ENCODE measurements at places on chromosomes 5 and 9.

DNA sequence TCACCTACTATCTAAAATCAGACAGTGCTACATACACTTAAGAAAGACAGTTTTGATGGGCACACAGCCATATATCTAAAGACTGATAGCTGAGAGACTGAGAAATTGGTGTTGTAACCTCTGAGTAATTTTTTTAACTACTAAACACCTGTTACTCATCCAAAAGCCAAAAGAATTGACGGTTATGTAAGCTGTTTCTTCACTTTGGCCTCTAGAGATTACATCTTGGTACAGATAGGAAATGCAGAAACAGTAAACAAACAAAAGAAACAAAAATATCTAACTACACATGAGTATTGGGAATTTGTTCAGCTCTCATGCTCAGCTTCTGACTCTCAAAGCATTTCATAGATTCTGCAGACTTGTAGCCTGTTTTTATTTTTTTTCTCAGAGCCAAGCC, 152.1 kb upstream of the GAS1 start:
- DNase-seq: no peak

GRCh38 chr5:11892832-11893231, 11.4 kb downstream of the CTNND2 start:
- no peak for DNase-seq

- DNase-seq: no peak
Measured at GRCh38 chr5:118558871-118559270, 429.5 kb downstream of the DTWD2 start.

GRCh38 chr5:96718635-96719077, 56.5 kb downstream of the CAST start:
- DNase-seq: no peak

GRCh38 chr9:137299203-137299565, 2.9 kb downstream of the NRARP start:
- DNase-seq: no peak

- DNase-seq: no peak
Measured at GRCh38 chr5:93805616-93806379, 64.4 kb upstream of the POU5F2 start.

DNA sequence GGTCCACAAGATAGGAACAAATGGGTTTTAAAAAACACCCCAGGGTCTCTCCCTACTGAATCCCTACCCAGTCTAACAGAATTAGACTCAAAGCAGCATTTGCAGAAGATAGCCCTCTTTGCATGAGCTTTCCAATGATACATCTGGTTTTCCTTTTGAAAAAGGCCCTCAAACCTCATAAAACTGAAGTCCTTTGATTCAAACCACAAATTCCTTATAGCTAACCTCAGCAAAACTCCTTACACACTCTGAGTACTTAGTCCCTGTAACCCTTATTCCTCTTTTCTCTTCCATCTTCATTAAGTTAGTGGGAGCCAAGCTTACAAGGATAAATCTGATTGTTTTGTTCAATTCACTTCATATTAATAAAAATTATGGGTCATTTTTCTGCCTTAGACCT, 90.5 kb upstream of the TNC start:
- no peak for DNase-seq

DNA sequence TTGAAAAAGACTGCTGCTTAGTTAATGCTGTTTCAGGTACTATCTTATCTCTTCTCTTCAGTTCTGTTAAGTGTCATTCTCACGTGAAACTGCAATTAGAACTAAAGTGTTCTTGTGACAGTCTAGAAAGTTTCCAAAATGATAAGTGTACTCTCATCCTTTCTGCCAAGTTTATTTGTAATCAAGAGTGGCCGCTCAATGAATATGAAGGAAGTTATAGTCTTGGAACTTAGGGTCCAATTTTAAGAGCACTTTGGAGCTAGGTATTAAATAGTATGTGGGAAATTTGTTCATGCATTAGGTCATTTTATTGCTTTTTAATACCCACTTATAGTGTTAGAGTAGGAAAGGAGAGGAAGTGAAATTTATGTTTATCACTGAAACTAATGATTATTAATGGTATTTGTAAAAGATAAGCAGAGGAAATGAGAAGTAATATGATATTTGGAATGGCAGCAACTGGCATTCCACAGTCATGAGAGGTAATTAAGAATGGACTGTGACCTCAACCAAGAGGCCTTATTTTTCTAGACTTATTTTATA, 20.4 kb downstream of the XRCC4 start:
- no peak for DNase-seq

GRCh38 chr9:98707166-98708102, 1.3 kb downstream of the GABBR2 start:
- DNase-seq: peak; percentile 82

- DNase-seq: no peak
Measured at GRCh38 chr5:128462330-128462729, 75.7 kb downstream of the FBN2 start.

- DNase-seq: no peak
Measured at GRCh38 chr9:121568343-121569265, 69.0 kb upstream of the GGTA1 start.

GRCh38 chr5:55903121-55903701, 52.1 kb downstream of the IL31RA start:
- no peak for DNase-seq

GRCh38 chr9:113481176-113481787, 17.8 kb downstream of the RGS3 start:
- peak; percentile 82 for DNase-seq

DNA sequence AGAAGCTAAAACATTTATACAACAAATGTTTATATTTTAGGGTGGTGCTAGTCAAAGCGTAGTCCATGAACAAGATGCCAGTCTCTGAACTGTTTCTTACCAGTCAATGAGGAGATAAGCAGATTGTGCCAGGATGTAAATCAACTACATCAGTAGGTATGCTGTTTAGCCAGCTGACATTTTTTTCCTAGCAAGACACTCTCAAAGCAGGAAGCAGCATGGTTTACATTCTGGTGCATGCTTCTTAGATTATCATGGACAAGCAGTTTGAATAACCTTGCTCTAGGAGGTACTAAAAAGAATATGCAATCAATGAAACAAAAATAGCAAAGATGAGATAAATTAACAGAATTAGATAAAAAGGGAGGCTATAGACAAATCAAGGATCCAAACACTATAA, 17.0 kb downstream of the TICAM2 start:
- no peak for DNase-seq

GRCh38 chr5:61563401-61563800, 231.3 kb downstream of the ZSWIM6 start:
- no peak for DNase-seq

GRCh38 chr9:27506981-27507380, 17.1 kb upstream of the IFNK start:
- DNase-seq: no peak

DNA sequence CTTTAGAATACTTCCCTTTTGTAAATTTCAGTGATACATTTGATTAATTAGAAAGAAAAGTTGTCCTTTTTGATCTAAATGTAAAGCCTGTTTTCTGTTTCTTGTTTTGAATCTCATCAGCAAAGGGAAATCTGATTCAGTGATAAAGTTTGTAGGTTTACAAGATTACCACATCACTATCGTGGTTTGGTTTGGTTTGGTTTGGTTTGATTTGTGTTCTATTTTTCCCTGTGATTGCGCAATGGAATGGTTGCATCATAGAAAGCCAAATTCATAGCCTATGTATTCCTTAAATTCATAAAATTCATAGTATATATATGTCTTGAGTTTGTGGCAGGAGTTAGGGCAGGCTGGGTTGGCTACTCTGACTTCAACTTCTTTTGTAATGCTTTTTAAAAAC, 15.2 kb downstream of the SRFBP1 start:
- no peak for DNase-seq

DNA sequence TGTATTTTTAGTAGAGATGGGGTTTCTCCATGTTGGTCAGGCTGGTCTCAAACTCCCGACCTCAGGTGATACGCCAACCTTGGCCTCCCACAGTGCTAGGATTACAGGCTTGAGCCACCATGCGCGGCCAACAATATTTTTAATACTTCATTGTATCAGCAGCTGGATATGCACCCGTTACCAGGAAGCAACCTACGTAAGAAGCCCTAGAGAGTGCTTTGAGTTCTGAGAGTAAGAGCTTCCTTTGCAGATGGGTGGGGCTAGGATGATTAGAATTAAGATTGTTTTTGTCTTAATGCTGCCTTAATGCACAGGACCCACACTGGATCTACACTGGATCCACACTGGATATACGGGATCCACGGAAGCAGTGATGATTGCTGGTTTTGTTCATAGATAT, 123.9 kb upstream of the ABCA1 start:
- no peak for DNase-seq

DNA sequence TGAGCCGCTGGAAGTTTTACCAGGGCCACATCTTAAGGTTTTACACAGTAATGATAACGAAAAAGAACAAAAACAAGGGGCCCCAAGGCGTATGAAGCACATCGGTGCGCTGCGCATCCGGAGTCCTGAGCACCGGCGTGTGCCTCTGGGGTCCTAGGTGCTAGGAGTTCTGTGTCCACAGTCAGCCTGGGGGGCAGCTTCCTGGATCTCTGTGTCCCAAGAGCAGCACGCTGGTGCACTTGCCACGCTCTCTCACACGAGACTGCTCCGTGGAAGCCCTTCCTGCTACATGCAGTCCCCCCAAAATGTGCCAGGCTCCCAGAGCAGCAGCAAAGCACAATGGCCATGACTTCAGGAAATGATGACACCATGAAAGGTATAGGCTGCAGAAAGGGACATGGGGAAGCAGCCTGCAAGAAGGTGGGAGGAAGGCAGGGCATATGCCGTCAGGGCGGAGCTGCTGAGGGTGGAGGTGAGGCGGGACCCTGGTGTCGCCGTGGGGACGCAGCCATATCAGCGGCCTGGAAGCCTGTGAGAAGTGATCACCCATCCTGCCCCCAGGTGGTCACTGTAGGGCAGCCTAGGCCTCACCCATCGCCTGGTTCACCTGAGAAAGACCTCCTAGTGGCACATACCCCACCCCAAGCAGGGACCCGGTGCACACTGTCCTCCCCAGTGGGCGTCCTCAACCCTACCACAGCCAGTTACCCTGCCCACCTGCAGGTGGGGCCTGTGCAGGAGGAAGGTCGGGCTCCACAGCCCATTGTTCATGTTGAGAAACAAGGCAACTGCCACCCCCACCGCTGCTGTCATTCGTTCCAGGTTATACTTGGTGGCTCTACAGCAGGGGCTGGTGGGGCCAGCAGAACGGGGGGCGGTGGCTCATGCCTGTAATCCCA, 23.6 kb upstream of the SLC6A3 start:
- DNase-seq: no peak

DNA sequence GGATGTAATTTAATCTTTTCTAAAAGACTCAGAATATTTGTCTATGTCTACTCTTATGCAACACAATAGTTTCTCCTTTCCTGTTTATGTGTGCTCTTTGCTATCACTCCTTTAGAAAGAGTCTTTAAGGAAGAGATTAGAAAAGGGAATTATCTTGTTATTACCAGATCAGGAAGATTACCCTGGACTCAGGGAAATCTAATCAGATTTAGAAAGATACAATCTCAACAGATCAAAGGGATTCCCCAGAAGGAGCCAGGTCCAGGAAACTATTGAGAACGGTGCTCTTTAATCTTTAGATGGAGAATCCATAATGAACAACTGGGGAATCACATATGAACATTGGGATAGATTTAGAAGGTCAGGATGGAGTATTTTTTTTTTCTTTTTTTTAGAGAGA, 32.4 kb upstream of the ZFR start:
- no peak for DNase-seq

DNA sequence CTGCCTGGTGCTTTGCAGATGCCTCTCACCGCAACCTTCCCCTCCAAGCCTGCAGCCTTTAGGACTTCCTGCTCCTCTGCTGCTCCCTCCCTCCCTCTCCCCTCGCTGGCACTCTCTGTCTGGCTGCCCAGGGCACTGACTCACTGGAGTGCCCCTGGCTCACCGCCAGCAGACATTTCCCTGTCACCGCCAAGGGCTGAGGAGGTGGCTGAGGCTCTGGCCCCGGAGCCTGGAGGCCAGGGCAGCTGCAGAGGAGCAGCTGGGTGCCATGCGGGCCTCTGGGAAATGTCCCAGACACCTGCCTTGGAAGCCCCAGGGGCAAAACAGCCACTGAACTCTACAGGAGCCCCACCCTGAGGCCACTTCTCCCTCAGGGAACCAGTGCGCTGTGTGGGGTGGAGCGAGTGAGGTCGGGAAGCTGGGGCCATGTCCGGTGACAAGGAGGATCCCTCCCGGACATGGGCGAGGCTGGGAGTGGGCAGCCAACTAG, 53.4 kb downstream of the TENT4A start:
- peak; percentile 97 for DNase-seq

DNA sequence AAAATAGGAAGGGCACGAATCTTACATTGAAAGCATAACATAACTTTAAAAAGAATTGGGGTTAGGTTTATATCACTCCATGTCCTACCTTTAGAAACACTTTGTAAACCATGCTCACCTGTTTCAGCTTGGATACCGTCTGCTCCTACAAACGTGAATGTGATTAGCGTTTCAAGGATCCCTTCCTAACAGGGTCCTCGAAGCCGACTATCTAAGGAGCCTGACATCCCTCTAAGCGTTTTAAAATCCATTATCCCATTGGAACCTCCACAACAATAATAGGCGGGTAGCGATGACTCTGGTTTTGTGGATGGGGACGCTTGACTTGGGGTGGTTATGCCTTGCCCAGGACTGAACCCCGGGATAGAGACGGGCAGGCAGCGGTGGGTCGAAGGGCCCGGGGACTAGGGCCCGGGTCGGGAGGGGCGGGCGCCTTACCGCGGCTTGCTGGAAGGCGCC, 937 bp downstream of the SVEP1 start:
- no peak for DNase-seq

DNA sequence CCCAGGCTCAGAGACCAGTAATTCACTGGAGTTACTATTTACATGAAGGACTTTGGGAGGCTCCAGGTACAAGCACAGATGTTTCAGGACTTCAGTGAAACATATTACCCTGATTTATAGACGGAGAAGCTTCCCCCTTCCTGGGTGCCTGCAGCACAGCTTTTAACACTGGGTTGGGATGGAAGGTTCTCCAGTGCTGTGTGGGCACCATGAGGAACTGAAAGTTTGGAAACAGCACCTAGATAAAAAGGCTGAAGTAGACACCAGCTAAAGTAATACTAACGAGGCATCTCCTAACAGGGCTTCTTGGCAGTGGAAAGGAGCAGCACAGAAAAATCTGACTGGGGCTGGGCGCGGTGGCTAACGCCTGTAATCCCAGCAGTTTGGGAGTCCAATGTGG, 70.7 kb downstream of the GCNT1 start:
- DNase-seq: no peak

GRCh38 chr5:68227532-68228160, 12.1 kb downstream of the PIK3R1 start:
- DNase-seq: no peak

DNA sequence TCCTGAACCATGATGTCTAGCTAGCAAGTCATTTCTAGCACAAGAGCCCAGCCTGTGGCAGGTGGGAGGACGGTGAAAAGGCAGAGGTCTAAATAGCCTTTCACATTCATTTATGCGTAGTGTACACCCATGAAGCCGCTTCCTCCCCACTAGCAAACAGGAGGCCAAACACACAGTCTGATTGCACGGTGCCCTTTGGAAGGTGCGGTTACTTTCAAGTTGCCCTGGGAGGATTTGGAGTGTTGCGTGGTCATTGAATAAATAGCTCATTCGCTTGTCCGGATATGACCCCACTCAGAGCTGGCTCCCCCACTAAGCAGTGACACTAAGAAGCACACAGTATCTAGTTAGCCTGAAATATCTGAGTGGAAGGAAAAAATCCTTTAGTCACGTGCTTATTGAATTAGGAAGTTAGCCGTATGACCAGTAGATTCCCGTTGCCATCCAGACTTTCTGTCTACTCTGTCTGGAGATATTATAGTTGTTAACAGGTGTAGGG, 664 bp upstream of the ARSB start:
- DNase-seq: peak; percentile 59

Measured in SHP77 (cell line).